Midbrain (tissue), 1 donor: ENCODE measurements at places on chromosomes 1 and 21.

- no peak for DNase-seq
These were observed 201.5 kb downstream of the S1PR1 start for GRCh38 chr1:101438359-101438758.

- no peak for DNase-seq
These were observed 212.4 kb downstream of the FOXD2 start for GRCh38 chr1:47650205-47650604.

- DNase-seq: no peak
These were observed 12.2 kb downstream of the FCRLB start for GRCh38 chr1:161733526-161733925.

DNA sequence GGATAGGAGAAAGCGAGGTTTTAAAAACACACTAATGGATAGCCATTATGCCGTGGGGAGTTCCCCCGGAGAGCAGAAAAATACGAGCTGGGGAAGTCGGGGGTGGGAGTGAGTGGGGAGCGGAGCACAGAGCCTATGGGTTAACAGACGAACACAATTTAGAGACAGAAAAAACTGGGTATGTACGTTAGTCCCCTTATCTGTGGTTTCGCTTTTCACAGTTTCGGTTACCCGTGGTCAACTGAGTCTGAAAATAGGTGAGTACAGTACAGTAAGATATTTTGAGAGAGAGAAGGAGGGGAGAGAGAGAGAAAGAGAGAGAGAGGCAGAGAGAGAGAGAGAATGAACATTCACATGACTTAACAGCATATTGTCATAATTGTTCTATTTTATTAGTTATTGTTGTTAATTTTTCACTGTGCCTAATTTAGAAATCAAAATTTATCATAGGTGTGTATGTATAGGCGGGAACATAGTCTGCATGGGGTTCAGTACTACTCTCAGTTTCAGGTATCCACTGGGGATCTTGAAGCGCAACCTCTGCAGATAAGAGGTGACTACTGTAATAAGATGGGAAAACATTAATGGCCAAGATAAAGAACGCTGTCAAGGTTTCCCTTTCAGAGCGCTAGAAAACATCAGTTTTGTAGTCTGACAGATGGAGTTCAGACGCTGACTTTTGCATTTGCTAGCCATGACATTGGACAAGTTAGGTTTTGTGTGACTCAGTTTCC lies 125.6 kb upstream of the LMO4 start:
- no peak for DNase-seq

DNA sequence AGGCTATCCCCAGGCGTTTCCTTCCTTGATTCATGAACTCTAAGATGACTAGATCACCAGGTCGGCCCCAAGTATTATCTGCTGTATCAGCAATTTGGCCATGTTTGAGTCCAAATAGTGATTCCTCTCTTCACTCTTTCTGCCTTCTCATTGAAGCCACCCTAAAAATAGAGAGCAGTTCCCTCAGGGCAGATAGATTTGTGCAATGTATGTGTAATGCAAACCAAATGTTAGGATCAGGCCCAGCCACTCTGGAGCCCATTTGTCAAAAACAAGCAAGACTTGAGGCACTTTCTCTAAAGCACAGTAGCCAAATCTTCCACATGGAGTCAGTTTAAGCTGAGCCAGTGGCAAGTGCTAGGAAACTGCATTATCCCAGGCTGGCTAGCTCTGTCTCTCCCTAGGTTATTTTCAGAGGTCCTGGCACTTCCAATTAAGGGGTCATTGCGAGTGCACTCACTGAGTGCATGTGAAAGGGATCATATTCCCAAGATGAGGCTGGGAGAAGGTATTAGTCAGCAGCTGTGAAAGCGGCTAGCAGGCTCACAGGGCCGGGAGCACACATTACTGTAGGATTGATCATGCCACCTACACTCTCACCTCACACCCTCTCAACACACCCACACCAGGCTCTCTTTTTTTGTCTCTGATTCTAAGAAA lies 97.9 kb upstream of the RAB3GAP2 start:
- no peak for DNase-seq

DNA sequence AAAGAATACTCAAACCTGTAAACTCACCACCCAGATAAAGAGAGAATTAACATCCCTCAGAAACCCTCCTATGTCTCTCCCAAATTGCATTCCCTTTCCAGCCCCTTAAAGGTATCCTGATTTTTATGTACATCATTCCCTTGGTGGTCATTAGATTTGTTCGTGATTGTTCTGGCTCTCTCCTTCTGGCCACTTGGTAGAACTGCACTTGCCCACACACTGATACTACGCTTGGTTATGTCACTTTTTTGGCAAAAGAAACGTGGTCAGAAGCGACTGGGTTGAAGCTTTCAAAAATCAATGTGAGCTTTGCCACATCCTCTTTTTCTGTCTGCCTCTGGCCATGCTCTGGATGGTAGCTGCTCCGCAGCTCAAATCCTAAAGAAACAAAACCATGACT lies 76.3 kb downstream of the KRTAP19-8 start:
- no peak for DNase-seq

- no peak for DNase-seq
These were observed 8.3 kb upstream of the CD101 start for GRCh38 chr1:116993286-116993685.

DNA sequence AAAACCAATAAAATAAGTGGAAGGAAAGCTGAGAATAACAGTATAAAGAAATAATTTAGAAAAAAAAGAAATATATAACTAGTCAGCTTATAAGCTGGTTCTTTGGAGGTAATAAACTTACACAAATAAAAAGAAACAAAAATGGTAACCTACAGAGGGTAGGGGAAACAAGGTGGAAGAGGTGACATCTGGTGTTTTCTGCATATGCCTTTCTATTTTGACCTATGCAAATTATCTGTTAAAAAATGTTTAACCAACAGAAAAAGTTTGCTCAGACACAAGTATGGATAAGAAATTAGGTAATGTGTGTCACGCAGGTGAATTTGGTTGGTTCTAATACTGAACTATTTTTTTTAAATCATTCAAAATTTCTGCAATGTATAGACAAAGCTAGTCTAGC lies 53.6 kb upstream of the DMRTA2 start:
- no peak for DNase-seq

GRCh38 chr1:96723377-96723776 lies 1.8 kb downstream of the PTBP2 start:
- no peak for DNase-seq

DNA sequence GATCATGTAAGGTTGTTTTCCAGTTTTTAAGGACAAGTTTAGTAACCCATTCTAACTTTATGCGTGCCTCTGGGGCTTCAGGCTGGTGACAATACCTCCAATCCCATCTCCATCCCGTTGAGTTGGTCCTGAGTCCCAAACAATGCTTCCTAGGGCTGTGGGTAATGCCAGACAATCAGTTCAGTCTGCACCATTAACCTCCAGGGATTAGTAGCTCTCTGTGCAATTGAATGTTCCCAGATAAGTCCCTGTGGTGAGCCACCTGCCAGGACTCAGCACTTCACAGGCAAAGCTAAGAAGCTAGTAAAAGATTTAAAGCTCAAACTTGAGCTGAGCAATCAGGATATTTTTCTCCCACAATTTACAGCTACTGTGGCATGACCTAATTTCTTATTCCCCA lies 462.2 kb upstream of the PTBP2 start:
- DNase-seq: no peak

GRCh38 chr1:23424293-23425192 lies at the start of gene TCEA3:
TCEA3 (minus strand) TSS chr1:23424748; CDS start chr1:23424633, 115 bp downstream.
- no peak for DNase-seq

- no peak for DNase-seq
These were observed 50.1 kb downstream of the BRWD1 start for GRCh38 chr21:39263372-39263771.

DNA sequence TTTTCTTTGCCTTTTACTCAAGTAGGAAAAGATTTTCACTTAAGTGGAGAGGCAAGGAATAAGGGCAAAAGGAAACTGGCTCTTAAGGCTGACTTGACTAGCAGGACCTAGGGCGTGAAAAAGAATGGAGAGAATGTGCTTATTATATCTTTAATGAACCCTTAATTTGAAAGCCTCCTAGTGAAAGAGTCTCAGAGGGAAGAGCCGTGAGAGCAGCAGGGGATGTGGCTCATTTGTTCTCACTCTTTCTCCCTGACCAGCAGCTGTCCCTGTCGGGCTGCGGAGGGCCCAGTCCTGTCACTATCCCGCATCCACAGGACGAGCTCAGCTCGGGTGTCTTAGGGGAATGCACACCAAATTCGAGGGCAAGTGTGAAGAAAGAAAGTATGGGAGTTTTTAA lies 180.1 kb downstream of the EDEM3 start:
- DNase-seq: peak; percentile 29

DNA sequence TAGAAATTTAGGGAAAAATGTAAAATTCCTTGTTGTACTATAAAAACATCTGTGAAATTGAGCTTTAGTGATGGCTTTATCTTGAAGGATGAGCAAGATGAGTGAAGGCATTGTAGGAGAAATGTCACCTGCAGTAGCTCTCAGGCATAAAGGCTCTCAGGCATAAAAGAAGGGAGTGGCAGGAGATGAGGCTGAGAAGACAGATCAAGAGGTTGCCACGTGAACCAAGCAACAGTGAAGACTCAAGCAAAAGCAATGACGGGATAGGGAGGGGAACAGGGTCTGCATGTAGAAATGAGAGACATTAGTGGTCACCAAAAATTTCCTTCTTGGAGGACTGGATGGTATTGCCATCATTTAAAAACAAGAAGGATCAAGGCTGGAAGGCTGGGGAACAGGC lies 98.8 kb downstream of the ST3GAL3 start:
- no peak for DNase-seq

- DNase-seq: no peak
These were observed 33.0 kb upstream of the AGO1 start for GRCh38 chr1:35850051-35850450.

DNA sequence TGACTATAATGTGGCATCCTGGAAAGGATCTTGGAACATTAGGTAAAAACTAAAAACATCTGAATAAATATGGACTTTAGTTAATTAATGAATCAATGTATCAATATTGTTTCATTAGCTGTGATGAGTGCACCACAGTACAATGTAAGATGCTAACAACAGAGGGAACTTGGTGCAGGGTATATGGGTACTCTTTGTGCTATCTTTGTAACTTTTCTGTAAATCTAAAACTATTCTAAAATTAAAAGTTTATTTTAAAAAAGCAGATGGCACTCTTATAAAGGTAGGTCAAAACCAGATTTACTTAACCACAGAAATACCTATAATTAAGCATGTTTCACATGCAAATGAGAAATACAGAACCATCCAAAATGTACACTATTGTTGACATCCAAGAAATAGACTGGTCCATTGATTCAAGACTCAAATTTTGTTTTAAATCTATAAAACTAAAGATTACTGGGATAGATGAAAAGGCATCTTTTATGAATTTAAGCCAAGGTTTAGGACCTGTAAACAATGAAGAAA lies 38.4 kb downstream of the ACBD3 start:
- no peak for DNase-seq

- DNase-seq: no peak
These were observed 10.1 kb downstream of the GPATCH2 start for GRCh38 chr1:217620814-217621213.

GRCh38 chr1:34005309-34005708 lies 141.4 kb downstream of the HMGB4 start:
- no peak for DNase-seq

- DNase-seq: no peak
These were observed 178.7 kb upstream of the DPYD start for GRCh38 chr1:98099501-98099900.

- DNase-seq: no peak
These were observed 52.6 kb upstream of the TRAPPC10 start for GRCh38 chr21:43959231-43960116.

GRCh38 chr1:193058529-193059281 lies 455 bp downstream of the UCHL5 start:
- no peak for DNase-seq

- no peak for DNase-seq
These were observed 652.4 kb downstream of the PLPP3 start for GRCh38 chr1:55926906-55927471.

- no peak for DNase-seq
These were observed 667.4 kb upstream of the ZP4 start for GRCh38 chr1:238558156-238558555.

- no peak for DNase-seq
These were observed 4.3 kb upstream of the BCAR3 start for GRCh38 chr1:93685918-93686317.

GRCh38 chr1:55646181-55646580 lies 431.0 kb upstream of the USP24 start:
- no peak for DNase-seq

GRCh38 chr1:89547563-89548116 lies 23.0 kb downstream of the LRRC8B start:
- DNase-seq: peak; percentile 24
